ENCODE measurements at places on chromosomes 1 and 21.

DNA sequence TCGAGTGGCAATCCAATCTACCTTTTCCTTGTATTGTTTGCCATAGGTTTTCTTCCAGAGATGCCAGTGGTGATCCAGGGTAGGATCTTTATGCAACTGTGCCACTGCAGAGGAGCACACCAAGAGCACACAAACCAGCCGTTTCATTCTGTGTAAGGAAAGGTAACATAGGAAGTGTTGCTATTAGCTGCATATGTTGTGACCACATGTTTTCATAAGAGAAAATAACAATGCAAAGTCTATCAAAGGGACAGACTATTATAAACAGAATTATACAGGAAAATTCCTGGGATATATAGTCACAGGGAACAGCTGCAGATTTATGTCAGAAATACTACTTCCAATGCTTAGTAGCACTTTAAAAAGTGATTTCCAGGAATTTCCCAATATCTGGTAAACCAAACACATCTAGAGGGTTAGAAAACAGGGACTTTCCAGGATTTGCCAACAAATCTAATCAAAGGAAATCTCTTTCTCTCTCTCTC, 919 bp downstream of the CTSS start:
- DNase-seq, result no peak

- no peak for DNase-seq
Observed at GRCh38 chr1:232367293-232367692, 262.6 kb downstream of the SIPA1L2 start.

GRCh38 chr1:113976609-113977278, 2.5 kb upstream of the OLFML3 start:
- DNase-seq, result no peak

DNA sequence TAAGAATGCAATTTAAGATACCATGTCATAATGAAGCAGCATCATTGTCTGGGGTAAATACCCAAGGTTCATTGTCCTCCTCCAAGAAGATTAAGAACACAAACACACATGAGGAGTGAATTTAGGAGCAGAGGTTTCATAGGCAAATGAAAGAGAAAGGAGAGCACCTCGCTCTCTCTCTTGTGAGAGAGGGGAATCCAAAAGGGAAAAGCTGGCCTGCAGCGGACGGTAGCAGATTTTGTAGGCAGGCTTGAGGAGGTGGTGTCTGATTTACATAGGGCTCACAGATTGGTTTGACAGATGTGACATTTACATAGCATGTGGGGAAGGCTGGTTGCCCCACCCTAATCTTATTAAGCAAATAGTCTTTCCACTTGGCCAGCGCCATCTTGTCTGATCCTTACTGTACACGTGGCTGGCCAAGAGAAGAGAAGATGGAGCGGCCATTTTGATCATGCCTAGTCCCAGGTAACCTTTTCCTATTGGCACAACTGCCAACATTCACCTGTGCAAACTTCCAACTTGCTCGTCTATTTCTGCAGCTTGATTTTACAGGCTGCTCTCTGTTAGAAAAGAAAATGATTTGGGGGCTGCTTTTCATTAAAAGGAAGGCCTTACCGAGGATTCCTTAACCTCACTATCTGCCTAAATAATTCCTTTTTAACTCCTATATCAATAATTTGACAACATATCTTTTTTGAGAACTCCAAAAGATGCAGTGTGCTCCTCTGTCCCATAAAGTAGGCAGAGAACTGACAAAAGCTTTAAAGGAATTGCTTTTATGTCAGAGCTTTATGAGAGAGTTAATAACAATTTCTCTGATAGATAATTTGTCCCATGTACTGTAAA, 16.0 kb upstream of the LRRC7 start:
- DNase-seq, result no peak

GRCh38 chr1:225617956-225618355, 35.0 kb downstream of the ENAH start:
- no peak for DNase-seq

DNA sequence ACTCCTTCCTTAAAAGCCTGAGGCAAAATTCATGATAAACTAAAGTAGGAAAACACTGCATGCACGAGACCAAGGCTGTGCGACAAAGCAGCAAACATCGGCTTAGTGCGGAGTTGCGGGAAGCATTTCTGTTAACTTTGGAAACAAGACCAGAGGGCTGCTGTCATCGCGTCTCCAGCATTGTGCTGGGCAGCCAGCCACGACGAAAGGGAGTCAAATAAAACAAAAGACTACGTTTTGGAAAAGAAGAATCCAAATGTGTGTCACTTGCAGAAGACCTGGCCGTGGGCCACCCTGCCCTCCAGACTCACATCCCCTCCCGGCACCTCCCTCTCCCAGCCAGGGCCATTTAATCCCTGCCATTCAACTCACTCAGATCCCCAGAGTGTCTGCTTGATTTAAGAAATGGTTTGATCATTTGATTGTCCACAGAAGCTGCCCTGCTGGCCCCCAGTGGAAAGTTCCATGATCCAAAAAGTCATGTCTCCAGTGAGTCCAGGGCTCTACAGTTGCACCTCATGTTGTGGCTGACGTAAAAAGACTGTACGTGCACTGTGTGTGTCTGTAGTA, 2.4 kb upstream of the KRTAP10-11 start:
- DNase-seq, result no peak

DNA sequence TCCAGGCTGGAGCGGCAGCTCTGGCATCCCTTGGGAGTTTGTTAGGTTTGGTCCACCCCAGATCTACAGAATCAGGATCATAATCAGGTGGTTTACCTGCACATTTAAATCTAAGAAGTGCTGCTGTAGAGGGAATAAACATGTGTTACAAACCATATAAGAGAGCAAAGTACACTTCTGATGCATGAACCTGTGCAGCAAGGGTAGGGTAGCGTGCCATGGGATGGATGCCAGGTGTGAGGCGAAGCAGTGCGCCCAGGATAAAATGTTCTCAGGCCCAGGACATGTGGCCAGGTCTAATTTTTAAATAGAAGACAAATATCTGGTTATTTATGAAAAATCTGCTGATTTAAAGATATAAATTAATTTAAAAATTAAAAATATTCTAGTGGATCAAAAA, 308.8 kb upstream of the USP24 start:
- DNase-seq, result no peak

- no peak for DNase-seq
Observed at GRCh38 chr1:153387001-153387400, 3.9 kb downstream of the S100A8 start.

DNA sequence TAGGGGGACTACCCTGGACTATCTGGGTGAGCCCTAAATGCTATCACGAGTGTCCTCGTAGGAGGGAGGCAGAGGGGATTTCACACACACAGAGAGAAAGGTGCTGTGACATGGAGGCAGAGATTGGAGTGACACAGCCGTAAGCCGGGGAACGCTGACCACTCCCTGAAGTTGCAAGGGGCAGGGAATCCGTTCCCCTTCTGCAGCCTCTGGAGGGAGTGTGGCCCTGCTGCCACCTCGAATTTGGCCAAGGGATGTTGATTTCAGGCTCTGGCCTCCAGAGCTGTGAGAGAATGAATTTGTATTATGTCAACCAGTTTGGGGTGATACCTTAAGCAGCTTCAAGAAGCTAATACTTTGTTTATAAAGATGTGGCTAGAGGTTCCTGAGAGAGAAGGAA, 137.7 kb downstream of the ACTL8 start:
- DNase-seq, result no peak

DNA sequence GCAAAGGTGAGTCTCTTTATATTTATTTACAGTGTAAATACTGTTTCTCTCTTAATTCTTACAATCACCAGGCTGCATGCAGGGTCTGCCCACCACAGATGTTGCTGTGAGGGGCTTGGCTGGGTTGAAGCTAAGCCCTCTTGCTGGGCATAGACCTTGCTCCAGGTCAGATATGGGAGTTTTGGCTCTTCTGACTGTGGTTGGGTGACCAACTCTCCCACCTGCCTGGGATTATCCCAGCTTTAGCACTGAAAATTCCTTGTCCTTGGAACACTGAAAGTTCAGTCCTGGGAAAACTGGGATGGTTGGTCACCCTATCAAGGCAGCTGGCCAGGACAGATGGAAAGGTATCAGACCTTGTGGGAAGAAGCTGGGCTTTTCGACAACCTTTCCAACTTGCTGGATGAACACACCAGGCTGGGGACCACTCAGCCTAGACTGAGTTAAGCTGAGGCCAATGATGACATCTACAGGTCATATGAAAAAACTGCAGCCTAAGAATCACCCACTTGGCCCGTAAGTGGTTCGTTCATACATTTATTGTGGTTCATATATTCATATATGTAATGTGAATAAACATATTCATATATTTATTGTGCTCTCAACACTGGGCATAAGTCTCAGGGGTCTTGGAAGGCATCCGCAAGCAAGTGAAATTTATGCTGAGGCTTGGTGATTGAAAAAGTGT, 26.6 kb upstream of the HPDL start:
- no peak for DNase-seq

DNA sequence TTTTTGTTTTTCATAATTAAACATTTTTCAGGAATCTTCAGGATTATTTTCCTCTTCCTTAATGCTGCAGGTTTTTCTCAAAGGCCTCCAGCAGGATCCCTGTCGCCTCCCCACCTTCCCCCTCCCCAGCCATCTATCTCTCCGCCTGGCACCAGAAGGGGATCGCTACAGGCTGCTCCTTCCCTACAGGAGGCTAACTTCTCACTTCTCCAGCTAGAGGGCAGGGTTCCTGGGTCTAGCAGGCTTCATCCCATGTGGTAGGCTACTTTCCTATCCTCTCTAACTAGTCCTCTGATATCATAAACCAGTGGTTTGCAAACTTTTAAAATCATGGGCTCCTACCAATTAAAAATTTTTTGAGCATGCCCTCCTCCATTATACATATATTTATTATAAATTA, 104.1 kb downstream of the KCNN3 start:
- no peak for DNase-seq

DNA sequence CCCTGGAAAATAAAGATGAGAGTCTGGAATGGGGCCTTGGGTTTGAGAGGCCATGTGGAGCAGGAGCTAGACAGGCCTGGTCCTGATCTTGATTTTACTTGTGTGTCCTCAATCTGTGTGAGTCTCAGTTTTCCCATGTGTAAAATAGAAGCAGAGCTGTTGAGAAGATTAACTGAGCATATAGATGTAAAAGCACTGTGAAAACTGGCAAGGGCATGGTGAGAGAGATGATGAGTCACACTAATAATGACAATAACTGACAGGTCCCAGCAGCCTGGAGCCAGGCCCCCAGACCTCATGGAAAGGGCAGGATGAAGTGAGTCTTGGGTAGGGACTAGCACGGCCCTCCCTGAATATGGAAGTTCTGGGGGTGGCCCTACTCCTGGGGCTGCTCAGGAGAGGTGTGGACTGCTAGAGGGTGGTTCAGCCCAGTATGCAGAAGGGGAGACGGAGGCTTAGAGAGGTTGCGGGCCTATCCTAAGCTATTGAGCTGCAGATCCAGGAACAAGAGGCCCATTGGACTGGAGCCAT, 2.8 kb upstream of the AHDC1 start:
- no peak for DNase-seq

- no peak for DNase-seq
Observed at GRCh38 chr1:118589238-118589846, 398.8 kb downstream of the TBX15 start.

DNA sequence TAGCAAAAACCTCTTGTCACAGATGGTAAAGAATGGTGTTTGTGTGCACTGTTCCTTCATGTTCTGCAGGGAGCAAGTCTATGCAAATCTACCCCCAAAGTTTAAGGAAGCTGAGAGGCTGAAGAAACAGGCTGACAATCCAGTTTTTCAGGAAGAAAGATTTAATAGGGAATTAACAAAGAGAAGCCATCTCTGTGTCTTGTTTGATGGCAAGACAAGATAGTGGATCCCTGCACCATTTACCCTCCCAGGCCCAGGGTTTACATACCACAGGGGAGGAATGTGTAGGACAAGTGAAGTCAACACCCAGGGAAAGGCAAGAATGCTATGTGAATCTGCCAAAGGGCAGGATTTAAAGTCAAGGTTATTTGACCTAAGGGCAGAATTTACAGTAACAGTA, 48.1 kb upstream of the FNBP1L start:
- DNase-seq, result no peak

GRCh38 chr1:245396615-245397014, 241.8 kb downstream of the KIF26B start:
- DNase-seq, result no peak

DNA sequence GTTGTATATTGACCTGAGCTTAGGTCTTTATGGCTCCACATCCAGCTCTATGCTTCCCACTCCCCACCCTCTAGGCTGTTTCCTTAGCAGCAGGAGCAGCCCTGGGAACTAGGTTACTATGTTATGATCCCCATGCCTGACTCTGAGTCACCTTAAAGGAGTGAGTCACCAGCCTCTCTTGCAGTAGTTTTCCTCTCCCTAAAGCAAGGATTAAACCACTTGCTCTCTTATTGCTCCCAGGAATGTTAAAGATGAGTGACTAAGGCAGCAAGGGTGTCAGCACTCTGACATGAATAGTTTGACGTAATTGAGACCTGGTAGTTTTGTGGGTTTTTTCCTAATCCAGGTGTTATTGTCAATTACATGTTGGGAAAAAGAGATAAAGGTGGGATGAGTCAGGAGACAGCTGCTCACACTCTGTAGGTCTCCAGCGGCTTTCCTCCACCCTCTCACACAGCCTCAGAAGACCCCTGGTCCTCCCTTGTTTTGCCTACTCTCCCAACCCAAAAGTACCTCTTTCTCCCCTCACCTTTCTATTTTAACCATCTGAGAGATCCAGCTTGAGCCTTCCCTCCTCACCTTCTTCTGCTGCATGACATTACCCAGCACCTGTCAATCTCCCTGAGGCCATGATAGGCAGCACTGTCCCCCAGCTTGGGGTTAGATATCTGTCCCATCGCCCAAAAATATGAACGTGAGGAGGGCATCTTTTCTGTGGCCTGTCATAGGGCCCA, 369.1 kb upstream of the VAMP3 start:
- DNase-seq, result no peak

DNA sequence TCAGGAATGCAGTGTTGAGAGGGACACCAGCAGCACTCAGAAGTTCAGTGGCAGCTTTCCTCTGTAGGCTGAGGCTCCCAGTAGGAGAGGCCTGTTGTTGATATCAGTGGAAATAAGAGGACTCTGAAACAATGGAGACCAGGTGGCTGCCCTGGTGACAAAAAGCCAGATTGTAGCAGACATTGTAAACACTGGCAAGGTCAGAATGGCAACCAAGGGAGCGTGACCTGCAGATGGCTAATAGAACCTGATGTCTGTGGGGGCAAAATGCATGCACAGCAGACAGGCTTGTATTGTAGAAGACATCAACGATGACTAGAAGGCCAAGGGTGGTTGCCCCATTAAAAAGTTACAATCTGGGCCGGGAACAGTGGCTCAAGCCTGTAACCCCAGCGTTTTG, 53.1 kb upstream of the GPR37L1 start:
- no peak for DNase-seq

- no peak for DNase-seq
Observed at GRCh38 chr1:116676291-116676690, 8.8 kb upstream of the IGSF3 start.

- no peak for DNase-seq
Observed at GRCh38 chr1:25926731-25927496, 20.7 kb upstream of the STMN1 start.

All from activated CD4-positive, CD25-positive, alpha-beta regulatory T cell (primary cell).